ENCODE measurements at places on chromosomes 11 and 22.

GRCh38 chr11:37914859-37915258, 1316.8 kb upstream of the RAG2 start:
- no peak for DNase-seq

- DNase-seq: no peak
Observed at GRCh38 chr22:28637225-28637624, 42.4 kb downstream of the TTC28 start.

DNA sequence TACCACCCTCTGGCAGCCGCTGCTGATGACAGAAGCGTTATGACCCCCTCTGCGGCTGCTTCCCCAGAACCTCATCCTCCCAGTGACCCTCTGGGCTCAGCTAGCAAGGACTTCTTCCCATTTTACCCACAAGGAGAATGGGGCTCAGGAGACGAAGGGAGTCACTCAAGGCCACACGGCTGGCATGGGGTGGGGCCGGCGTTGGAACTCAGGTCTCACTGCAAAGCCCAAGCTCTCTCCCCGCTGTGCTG, 16.8 kb upstream of the SUN2 start:
- DNase-seq: no peak

DNA sequence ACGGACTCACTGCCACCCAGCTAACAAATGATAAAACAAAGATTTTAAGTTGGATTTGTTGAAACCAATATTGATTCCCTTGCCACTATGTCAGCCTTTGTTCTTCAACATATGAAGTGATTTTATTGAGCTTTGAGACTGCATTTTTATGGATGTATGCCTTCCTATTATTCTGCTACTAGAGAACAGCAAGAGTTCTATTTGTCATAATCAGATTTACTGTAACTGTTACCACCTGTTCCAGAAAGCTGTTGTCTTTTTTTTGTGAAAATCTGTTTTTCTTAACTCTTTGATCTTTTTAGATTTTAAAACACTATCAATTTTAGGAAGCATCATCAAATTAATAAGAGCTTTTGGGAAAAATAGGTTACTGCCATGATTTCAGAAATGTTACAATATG, 114.4 kb downstream of the MUC15 start:
- DNase-seq: no peak

GRCh38 chr11:32421992-32422391, 13.3 kb downstream of the WT1 start:
- no peak for DNase-seq

DNA sequence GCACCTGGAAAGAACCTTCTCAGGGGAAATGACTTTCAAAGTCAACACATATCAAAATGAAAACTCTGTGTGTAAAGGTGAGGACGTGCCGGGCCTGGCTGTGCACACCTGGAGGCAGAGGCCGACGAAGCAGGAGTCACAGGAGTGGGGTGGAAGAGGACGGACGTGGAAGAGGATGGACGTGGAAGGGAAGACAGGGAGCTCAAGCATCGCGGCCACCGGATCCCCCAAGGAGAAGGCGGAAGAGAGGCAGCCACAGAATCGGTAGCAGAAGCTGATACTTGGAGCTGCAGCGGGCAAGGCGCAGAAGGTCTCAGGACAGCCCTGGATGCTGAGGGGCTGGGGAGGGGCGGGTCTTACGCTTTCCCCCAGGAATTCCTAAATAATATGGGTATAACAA, 519.8 kb downstream of the BRD1 start:
- DNase-seq: no peak

- DNase-seq: no peak
Observed at GRCh38 chr22:50303848-50304527, 3.5 kb downstream of the PLXNB2 start.
